Activated T-cell treated with anti-CD3 and anti-CD28 coated beads, Interleukin-2, amount 50 U/mL, for 24 hours (primary cell): ENCODE measurements at places on chromosomes 5 and 9.

DNA sequence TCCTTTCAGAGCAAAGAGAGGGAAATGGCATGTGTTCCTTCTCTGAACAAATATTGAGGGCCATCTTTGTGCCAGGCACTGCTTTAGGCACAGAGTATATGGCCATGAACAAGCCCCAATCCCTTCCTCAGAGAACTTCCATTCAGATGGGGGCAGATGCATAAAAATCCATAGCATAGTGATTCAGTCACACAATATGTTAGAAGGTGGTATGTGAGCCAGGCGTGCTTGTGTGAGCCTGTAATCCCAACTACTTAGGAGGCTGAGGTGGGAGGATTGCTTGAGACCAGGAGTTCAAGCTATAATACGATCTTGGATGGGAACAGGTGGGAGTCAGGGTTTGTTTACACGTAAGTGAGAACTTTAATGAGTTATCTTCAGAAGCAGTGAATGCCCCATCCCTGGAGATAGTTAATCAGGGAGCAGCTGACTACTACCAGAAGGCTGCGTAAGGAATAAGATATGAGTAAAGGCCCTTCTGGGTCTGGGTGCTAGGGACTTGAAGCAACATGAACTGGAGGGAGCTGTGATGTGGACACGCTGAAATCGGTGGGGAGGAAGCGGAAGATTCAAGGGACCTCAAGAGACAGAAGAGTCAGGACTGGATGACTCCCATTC lies 27.1 kb downstream of the NANS start:
- DNase-seq: no peak

GRCh38 chr5:134949316-134949715 lies 18.4 kb upstream of the CATSPER3 start:
- DNase-seq: no peak

GRCh38 chr5:161372682-161373344 lies 173.7 kb downstream of the GABRB2 start:
- no peak for DNase-seq

- DNase-seq: no peak
Observed at GRCh38 chr9:8486095-8486494, 686.5 kb upstream of the DMAC1 start.

- DNase-seq: no peak
Observed at GRCh38 chr9:133989625-133990365, 2.3 kb downstream of the VAV2 start.

- no peak for DNase-seq
Observed at GRCh38 chr5:108634617-108635288, 112.9 kb upstream of the FER start.

- no peak for DNase-seq
Observed at GRCh38 chr5:116942622-116943021, 368.0 kb upstream of the SEMA6A start.

DNA sequence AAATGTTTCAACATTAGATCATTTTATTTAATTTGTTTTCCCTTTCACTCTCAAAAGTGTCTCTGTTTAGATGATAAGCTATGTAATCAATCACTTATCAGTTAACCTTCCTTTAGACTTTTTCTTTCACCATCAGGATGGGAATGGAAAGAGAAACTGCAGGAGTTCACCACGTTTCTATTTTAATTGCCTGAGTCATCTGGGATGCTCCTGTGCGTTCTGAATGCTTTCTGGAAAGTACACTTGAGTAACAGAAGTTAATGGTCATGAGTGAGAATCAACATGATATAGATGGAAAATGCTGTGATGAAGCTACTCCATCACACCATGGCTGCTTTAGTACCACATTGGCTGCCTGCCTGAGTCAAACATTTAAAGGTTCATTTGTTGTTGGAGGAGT lies 783.3 kb upstream of the CDH9 start:
- no peak for DNase-seq

- DNase-seq: no peak
Observed at GRCh38 chr5:22572941-22573340, 280.2 kb downstream of the CDH12 start.

GRCh38 chr5:55620766-55621160 lies 86.0 kb upstream of the PLPP1 start:
- no peak for DNase-seq

DNA sequence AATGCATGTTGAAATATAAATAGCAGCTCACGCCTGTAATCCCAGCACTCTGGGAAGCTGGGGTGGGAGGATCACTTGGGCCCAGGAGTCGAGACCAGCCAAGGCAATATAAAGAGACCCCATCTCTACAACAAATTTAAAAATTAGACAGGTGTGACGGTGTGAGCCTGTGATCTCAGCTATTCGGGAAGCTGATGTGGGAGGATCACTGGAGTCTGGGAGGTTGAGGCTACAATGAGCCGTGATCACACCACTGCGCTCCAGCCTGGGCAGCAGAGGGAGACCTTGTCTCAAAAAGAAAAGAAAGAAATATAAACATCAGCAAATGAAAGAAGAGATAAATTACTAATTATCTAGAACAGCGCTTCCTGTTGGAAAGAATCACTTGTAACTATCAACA lies 105.0 kb downstream of the MAPKAP1 start:
- DNase-seq: no peak

GRCh38 chr5:158463938-158464337 lies 605.0 kb upstream of the CLINT1 start:
- no peak for DNase-seq

GRCh38 chr5:127969002-127969401 lies 114.6 kb upstream of the SLC12A2 start:
- DNase-seq: no peak

DNA sequence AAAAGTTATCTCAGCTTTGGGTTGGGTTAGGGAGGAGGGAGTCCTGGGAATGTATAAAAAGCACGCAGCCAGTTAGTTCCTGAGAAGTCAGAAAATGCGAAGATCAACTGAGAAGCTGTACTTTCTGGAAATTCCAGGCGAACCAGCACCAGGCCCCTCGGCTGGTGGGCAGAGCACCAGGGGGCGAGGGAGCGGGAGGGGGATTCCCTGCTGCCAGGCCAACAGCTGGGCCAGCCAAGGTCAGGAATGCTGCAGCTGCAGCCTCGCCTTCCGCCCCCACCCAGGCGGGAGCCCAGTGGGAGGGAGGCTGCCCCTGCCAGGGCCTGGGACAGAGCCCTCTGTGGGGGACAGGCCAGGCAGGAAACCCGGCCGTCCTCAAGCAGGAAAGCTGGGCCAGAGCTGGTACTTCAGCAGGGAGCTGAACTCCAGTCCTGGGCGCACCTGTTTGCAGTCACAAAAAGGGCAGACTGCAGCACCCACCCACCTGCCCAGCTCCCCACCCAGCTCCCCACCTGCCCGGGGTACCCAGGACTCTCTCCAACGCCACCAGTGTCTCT lies 35.5 kb downstream of the VAV2 start:
- DNase-seq: no peak

- DNase-seq: no peak
Observed at GRCh38 chr5:6365977-6366590, 12.3 kb downstream of the MED10 start.

DNA sequence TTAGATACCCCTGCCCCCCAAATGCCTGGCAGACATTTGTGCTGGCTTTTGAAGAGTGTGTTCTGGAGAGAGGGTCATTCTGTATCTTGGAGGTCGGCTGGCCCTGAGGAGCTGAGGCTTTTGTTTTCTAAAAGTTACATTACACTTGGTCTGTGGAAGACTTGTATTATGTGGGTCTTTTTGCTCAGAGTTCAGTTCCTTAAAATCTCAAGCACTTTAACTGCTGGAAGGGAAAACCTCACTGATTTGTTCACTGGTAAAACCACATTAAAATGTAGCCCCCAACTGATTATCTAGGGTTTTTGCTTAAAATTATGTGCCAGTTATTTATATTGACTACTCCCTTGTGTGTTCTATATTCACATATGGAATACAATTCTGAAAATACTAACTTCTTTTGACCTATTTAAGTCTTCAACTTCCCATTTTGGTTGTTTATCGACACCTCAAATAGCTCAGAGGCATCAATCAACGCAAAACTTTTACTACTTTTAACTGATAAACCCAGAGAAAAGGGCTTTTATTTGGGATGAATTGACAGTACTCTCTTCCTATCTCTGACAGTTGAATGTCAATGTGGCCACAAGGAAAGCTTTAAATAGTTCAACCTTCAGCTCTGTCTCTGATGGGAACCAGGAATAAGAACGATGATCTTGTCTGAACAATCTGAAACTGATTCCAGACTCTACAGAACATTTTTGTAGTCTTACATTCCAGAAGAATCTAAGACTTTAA lies 54.0 kb upstream of the MAP3K1 start:
- DNase-seq: no peak

DNA sequence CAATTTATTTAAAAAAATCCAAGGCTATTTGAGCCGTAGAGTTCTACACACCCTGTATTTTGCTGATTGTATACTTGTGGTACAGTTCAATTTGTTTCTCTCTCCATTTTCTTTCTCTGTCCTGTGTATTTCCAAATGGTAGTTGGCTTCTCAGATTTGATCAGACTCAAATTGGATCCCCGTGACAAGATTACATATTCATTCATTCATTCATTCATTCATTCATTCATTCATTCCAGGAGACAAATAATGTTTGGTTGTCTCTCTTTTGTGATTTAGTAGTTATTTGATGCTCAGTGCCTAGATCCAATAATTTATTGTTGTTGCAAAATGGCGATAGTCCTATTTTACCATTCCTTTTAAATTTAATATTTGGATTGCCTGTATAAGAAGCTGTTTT lies 292.8 kb upstream of the RIOK2 start:
- DNase-seq: no peak

DNA sequence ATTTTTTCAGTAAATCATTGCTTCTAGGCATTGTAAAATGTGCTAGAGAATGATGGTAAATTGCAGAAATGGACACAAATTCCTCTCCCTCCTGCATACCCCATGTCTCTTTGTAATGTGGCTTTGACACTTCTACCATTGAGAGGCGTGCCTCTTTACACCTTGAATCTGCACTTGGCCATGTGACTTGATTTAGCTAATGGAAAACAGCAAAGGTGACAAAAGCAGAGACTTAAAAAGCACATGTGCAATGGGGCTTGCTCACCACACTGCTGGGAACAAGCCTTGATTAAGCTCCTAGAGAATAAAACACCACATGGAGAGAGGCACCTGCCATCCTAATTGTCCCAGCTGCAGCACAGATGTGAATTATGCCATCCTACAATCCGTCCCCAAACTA lies 69.9 kb upstream of the NAA35 start:
- DNase-seq: no peak

DNA sequence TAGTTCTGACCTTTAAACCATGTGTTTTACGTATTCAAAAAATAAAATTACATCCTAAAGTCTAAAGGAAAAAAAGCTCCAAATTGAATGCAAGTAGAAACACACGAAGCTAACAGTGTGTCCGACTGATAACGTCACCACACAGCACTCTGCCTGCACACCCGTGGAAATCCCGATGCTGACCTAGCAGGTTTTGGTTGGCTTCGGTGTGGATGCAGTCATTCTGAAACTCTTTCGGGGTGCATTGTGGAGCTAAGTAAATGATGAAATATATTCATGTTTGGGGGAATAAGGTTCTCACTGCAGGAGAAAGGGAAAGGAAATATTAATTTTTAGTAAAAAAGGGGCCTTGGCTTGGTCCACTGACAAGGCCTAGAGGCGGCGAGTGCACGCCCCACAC lies 2.0 kb downstream of the RASGEF1C start:
- no peak for DNase-seq

GRCh38 chr9:86287013-86287412 lies 4.7 kb upstream of the ISCA1 start:
- no peak for DNase-seq

DNA sequence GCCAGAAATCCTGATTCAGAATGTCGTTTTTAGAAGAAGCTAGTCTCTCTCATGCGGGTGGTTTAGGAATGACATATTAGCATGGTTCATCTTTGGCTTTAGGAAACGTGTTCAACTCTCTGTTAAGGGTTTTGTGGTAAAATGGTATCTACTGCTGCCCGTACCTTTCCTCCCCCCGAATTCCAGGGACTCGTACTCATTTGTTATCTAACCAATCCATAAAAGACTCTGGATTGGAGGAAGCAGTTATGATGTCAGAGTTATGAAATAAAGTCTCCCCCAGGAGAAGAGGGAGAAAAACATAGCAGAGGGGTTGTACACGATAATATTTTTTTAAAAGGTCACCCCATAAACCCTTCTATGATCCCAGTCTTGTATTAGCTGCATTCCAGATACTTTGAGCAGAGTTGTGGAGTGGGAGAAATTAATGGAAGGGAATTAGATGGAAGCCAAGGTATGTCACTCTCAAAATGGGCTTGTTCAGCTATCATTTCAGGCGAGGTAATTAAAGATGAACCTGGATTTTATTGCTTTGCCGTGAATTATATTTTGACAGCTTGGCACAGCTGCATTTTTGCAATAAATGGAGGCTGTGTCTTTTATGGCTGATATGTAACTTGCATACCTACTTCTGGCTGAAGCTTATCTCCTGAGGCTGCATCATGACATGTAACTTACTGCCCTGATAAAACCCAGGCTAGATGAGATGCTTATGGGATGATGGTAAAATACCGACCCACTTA lies 31.3 kb downstream of the RAI14 start:
- no peak for DNase-seq

DNA sequence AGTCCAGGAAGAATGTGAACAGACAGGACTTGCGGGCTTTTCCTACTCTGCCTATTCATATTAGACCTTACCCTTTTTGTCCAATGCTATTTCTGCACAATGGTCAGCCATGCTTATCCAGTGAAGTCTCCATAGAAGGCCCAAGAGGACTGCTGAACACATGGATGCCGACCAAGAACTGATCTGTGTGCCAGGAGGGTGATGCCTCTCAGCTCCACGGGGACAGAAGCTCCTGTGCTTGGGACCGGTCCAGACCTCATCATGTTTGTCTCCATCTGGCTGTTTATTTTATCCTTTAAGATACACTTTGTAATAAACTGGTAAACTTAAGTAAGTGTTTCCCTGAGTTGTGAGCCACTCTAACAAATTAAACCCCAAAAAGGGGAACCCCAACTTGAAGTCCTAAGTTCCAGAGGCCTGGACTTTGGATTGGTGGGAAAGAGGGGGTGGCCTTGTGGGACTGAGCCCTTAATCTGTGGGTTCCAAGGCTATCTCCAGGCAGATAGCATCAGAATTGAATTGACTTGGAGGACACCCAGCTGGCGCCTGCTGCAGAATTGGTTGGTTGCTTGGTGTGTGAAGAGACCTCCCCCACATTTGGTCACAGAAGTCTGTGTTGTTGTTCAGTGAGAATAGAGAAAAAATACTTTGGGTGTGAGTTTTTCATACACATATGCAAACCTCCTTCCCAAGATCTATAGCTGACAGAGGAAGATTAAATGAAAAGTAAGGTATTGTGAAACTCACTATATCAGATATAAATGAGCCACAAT lies 57.9 kb upstream of the ANKH start:
- DNase-seq: no peak

DNA sequence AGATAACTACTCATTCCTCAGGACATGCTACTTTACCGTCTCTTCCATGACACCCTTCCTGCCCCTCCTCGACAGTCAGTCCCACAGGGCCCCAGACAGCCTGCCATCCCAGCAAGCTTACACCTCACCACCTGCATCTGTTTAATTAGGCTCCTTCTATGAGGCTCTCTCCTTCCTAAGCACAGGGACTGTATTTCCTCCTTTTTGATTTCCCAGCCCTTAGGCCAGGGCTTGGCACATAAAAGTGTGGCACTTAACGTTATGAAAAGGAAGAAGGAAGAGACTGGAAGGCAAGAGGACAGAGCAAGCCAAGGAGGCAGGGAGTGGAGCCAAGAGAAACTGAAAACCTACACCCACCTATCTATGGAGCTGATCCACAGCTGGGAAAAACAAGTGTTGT lies 146.8 kb downstream of the SIL1 start:
- no peak for DNase-seq

- DNase-seq: no peak
Observed at GRCh38 chr9:109027176-109027575, 13.9 kb upstream of the CTNNAL1 start.

- DNase-seq: no peak
Observed at GRCh38 chr9:72305102-72305546, 59.9 kb downstream of the ZFAND5 start.
